ENCODE measurements at places on chromosomes 1 and 21.

GRCh38 chr1:35808450-35809113 lies 766 bp downstream of the AGO4 start:
- DNase-seq, result no peak

- no peak for DNase-seq
Observed at GRCh38 chr21:39503123-39503762, 51.5 kb downstream of the SH3BGR start.

DNA sequence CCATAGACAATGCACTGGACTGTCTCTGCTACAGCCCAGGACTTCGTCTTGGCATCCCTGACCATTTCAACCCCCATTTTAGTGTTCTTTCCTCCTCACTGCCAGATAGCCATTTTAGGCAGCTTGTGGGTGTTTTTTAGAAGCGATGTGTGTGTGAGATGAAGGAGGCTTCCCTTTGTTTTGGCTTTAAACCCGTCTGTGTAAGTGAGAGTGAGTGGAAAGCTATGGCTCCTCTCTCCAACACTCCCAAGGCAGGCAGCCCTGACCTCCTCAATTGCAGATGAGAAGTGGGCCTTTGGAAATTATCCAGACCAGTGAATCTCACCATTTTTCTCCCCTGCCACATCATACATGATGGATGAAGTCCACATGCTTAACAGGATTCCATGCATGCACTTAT lies 70.3 kb upstream of the PGBD5 start:
- no peak for DNase-seq

DNA sequence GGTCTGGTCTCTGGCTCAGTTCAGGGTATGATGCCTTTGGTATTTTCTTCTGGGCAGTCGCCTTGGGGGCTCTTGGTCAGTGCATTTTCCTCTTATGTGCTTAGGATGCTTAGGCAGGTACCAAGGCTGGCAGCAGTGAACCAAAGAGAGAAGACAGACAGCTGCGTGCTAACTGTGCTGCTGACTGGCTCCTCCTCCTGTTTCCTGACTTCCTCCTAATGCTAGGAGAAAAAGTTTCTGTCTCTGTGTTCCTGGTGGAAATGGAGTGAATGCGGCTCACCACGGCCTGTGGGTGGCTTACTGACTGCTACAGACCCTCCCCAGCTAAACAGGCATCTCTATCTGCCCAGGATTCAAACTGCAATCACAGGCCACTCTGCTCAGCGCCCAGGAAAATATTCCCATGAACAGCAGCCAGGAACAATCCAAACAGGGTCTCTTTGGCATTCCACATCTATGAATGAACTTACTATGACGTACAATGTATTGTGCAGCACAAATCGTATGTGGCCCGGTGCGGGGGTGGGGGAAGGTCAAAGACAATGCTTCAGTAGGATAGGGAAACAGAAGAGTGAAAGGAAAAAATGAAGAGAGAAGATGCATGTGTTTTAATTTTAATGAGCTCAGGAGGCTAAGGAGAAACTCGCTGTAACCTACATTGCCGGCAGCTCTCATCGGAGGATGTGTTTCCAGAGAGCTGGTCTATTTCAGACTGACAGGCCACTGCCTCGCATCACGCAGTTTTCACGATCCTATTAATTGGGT lies 2.8 kb downstream of the ABCG1 start:
- no peak for DNase-seq

DNA sequence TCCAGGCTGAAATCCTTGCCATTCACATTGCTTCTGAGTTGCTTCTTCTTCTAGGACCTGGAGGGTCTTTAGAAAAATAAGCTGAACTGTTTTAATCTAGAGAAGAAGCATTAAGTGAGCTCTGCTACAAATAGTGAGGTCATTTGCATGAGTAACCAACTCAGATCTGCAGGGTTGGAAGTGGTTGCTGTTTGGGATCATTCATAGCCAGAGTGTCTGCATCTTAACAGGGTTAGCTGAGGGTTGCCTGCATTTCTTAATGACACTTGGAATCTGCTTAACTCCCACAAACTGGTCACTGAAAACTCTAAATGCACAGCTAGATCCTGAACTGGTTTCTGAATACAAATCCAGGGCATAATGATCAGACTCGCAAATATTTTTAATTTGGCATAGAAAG lies 9.9 kb downstream of the CNIH3 start:
- DNase-seq, result no peak

DNA sequence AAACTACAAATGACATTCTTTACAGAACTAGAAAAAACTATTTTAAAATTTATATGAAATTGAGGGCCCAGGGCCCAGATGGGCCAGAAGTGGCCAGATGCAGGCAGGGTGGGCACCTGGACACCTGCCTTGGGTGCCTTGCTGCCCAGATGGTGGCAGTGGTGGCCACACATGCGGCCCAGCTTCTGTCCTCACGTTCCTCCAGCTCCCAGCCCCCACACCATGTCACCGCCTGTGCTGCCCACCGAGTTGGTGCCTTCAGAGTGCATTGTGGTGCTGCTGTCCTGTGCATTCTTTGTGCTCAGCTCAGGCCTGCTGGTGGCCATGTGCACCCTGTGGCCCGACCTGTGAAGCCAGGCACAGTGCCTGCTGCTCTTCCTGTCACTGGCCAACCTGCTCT lies 216.8 kb upstream of the CXADR start:
- DNase-seq, result no peak

DNA sequence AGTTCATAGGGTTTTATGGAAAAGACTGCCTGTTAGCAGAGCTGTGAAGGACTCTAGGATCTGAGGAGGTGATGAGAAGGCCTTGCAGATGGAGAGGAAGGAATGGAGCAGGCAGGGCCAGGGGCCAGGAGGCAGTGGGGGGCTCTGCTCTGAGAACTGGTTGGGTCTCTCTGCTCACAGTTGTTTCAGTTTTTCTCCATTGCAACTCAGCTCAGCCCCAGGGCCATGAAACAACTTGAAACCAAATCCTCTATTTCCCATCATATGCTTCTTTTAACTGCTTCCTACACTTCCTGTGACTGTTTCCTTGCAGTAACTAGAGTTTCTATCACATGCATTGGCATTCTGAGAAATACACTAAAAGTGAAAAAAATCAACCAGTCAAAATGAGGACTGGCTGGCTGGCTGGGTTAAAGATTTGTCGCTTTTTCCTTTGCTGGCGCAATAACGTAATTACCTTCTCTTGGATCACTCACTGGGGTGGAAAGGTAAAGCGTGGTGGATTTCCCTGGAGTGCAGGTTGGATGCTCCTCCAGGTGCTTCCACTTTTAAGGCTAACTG lies 172.0 kb downstream of the CDC7 start:
- DNase-seq, result no peak

- DNase-seq, result no peak
Observed at GRCh38 chr1:20615946-20616846, 17.1 kb upstream of the PINK1 start.

- DNase-seq, result no peak
Observed at GRCh38 chr1:112304126-112304525, 91.9 kb upstream of the CTTNBP2NL start.

DNA sequence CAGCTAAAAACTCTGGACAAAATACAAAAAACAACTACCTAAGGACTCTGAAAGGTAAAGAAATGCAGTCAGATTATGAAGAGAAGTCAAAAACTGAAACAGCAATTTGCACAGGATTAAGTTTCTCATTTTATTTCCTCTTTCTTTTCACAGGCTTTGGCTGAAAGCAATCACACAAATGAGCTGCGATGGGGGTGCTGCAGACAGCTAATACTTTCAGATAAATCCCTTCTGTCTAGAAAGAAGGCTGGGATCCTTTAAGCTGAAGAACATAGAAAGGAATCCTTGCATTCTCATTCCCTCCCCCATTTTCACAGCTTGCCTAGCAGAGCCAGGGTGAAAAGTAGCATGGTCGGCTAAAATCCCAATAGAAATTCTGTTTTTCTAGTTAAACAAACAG lies 32.0 kb upstream of the PRDX6 start:
- DNase-seq, result no peak

DNA sequence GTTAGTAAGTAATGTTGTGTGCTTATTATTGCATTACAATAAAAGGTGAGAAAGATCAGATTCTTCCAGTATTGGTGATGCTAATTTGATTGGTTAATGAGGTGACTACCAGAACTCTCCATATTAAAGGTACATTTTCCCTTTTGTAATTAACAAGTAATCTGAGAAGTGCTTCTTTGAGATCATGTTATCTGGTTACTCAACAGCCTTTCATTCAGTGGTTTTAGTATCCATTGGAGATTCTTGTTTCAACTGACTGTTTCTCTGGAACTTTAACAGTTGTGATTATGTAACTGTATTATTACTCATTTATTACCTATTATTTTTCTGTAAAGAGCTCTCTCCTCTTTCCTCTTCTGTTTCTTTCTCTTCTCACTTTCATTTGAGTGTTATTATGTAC lies 86.7 kb downstream of the PEX14 start:
- no peak for DNase-seq

DNA sequence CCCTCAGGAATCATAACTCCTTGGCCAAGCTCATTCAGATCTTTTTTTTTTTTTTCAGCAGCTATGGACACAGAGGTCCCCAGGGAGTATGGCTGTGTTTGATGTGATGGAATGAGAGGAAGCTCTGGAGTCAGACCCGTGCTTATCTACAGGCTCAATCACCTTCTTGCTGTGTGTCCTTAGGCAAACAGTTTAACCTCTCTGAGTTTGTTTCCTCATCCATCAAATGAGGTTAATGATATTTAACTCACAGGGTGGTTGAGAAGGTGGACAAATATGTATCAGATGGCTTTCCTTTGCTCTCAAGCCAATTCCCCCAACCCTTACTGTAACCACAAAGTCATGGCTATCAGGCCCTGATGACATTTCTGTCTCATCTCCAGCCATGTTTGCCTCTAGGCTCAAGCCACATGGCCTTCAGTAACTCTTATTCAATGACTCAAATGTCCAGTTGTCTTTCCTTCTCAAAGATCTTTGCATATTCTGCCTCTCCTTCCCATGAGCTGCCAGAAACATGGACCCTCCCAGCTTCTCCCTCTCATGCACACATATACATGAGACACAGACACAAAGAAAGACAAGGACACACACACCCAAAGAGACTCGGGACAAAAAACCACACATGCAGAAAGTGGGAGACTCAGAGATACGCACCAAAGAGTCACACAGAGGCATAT lies 303.5 kb upstream of the KAZN start:
- DNase-seq, result no peak

- DNase-seq, result no peak
Observed at GRCh38 chr1:121518726-121519041, 333.9 kb downstream of the SRGAP2C start.

- DNase-seq, result no peak
Observed at GRCh38 chr1:32025515-32025914, 11.8 kb downstream of the KHDRBS1 start.

GRCh38 chr1:28933277-28933676 lies 18.9 kb downstream of the EPB41 start:
- DNase-seq, result no peak

- no peak for DNase-seq
Observed at GRCh38 chr1:154983776-154984466, 777 bp downstream of the FLAD1 start.
